ENCODE measurements at places on chromosomes 12 and 14.

DNA sequence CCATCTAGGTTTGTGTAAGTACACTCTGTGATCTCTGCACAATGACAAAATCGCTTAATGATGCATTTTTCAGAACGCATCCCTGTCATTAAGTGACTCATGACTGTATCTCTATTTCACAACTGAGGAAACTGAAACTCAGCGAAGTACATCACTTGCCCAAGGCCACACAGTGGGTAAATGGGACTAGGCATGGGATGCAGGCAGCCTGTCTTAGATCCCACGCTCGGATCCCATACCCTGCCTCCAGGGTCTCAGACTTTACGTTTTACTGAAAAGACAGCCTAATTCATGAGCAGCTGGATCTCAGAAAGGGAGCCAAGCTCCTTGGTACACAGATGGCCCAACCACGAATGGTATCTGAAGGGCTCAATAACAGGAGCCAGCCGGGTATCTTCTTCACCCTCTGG, 2.4 kb upstream of the MLEC start:
- DNase-seq: no peak

- no peak for DNase-seq
Measured at GRCh38 chr12:25194722-25195055, 271 bp downstream of the DNAI7 start.

- DNase-seq: no peak
Measured at GRCh38 chr12:50127546-50127945, 15.5 kb downstream of the COX14 start.

DNA sequence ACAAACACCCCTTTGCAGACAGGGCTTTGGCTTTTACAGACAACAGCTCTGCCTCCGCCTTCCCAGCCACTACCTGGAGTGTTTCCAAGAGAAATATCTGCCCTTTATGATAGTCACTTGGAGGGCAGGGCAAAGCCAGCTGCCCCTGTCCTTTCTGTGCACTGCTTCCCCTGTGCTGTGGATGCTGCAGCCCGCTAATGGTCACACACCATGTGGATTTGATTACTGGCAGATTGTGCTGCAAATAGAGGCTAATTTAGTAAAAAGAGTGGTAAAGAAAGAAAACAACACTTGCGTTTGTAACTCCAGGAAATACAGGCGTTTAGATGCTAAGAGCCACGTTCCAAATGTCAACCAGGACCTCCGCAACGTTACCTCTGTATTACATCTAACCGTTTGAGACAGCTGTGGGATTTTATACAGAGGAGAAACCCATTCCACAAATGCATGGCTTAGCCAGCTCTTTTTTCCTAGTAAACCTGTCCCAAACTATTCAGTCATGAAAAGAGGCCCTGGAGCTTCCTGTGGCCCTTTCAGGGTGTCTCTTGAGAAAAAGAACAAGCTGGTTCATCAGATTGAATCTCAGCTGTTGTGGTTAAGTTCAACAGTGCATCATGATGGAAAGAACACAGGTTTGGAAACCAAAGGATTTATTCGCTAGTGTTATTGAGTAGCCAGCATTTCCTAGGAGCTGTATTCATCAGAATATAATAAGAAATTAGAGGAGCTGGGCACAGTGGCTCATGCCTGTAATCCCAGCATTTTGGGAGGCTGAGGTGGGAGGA, 30.1 kb upstream of the PWP1 start:
- no peak for DNase-seq

GRCh38 chr12:12926571-12927071, 25.3 kb downstream of the GPRC5D start:
- no peak for DNase-seq

DNA sequence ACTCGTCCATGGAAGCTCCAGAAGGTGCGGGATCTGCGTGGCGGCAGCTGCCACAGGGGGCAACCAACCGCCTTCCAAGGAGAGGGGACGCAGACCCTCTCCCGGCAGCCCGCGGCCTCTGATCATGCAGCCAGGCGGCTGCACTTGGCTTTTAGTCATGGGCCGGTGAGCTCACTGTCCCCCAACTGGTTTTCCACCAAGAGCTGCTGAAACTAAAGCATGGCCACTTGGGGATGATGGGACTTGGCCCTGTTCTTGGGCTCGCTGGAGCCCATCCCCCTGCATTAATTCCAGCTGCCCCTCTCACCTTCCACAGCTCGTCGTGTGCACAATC, 39.1 kb downstream of the CCDC85C start:
- DNase-seq: no peak

DNA sequence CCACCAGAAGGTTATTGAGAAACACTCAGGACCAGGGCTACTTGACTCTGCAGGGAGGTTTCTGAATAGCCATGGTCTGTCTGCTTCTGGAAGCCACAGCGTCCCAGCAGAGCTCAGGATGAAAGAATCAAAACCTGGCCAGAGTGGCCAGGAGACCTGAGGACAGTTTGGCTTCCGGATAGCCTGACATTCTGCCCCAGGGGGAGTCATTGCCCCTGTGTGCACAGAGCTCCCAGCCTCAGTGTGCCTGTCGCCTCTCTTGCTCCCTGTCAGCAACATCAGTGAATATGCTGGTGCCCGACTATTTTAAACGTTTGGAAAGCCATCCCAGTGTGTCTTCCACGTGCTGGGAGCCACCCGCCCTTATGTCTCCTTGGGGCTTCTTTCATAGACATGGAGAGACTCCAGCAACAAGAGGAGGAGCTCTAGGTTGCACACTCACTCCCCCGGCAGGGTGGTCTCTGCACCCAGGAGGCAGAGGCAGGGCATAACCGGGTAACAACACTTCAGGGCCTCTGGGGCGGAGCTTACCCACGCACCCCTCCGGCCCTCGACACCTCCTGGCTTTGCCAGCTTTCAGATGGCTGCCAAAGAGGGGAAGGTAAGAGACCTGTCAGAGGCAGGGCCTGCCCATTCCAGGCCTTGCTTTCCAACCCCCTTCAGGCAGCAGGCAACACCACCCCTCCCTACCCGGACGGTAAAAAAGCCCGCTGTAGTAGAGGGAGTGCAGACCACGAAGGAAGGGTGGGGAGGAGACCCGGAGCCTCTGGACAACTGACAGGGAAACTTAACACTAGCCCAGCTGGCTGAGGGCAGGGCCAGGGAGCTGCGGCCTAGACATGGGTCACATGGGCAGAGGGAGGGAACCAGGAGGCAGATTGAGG, 19.0 kb upstream of the SLC6A12 start:
- no peak for DNase-seq

- DNase-seq: no peak
Measured at GRCh38 chr14:37165794-37166193, 6.6 kb downstream of the SLC25A21 start.

GRCh38 chr14:65471038-65471878, 58.7 kb downstream of the FUT8 start:
- DNase-seq: no peak

DNA sequence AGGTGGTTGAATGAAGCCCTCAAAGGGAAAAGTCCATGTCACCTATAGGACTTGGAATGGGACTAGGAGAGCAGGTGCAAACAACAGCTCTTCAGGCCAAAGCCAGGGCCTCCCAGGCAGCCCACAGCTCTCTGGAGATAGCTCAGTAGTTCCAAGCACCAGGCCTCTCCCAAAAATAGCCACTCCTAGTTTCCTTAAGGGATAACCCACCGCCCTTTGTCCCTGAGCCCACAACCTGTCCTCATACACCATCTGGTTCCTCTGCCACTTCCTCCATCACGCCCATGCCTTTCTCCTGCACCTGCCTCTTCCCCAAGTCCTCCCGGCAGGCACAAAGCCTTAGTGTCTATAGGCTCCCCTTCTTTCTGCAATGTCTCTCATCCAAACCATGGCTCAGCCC, 2.1 kb downstream of the RAB15 start:
- no peak for DNase-seq

DNA sequence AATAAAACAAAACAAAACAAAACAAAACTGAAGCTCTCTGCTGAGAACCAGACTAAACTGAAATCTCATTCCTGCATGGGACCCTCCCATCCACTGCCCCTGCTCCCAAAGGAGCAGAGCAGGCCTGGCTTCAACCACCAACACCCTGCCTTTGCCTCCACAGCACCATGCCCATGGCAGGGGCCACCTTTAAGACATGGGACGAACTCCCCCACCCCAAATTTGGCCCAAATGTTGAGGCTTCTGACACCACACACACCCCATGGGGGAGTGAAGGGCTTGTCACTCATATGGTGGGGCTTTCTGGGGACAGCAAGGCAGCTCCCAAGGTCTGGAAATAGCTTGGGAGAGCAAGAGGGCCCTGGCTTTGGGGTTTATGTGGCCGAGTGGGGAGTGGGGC, 177.2 kb downstream of the KIF26A start:
- DNase-seq: no peak

GRCh38 chr14:106831322-106831720, 1304.9 kb downstream of the TMEM121 start:
- DNase-seq: no peak

- no peak for DNase-seq
Measured at GRCh38 chr14:102857444-102857843, 65.0 kb upstream of the AMN start.

DNA sequence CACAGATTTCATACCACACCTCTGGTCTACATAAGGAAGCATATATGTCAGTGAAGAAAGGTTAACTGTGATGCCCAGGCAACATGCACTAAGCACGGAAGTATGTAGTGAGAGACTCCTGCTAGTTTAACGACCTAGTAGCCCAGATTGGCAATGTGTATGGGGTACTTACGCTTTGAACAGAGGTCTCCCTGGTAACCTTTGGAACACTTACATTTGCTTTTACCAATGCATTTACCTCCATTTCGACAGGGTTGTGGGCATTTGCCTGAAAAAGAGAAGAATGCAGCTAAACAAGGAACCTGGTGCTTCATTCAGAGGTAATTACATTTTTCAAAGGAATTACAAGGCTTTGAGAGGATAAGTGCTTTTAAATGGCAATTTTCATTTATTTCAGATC, 65.2 kb downstream of the WIF1 start:
- no peak for DNase-seq

DNA sequence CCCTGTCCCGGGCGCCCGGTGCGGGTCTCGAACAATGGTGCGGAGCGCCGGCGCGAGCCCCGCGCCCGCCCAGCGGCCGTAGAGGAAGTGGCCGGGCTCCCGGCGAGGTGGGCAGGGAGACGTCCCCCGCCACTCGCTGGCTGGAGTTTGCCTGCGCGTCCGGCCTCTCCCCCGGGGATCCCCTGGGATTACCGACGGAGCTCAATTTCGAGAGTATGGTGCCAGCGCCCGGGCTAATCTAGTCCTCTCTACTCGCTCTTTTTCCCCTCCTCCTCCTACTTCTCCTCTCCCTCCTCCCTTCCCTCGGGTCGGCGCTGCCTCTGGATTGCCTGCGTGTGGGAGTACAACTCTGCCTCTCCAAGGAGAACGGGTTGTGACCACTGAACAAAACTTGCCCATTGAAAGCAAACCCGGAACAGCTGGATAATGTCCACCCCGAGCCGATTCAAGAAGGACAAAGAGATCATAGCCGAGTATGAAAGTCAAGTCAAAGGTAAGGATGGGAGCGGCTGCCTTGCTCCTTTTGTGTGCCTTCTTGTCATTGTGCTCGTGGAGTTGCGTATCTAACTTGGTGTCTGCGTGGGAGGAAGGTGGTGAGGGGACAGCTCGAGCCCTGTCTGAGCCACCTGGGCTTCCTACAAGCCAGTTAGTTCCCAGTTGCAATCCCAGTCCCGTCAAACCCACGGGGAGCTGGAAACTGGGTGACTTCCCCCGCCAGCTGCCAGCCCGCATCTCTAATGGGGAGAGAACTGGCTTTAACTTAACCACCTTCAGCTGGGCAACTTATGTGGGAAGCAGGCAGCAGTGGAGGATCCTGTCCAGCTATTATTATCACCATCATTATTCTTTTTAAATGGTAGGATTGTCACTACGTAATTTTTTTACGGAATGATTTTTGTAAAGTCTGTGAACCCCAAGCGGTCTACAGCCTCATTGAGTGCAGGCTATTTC, at the start of gene SRGAP1:
Gene SRGAP1 (plus strand): TSS at position 310 of the 951 bp plus-strand sequence. CDS start 117 bp downstream, at position 427.
- no peak for DNase-seq

- no peak for DNase-seq
Measured at GRCh38 chr12:111451232-111451631, 45.5 kb downstream of the SH2B3 start.

- DNase-seq: no peak
Measured at GRCh38 chr12:50618864-50619609, 114.3 kb downstream of the DIP2B start.

DNA sequence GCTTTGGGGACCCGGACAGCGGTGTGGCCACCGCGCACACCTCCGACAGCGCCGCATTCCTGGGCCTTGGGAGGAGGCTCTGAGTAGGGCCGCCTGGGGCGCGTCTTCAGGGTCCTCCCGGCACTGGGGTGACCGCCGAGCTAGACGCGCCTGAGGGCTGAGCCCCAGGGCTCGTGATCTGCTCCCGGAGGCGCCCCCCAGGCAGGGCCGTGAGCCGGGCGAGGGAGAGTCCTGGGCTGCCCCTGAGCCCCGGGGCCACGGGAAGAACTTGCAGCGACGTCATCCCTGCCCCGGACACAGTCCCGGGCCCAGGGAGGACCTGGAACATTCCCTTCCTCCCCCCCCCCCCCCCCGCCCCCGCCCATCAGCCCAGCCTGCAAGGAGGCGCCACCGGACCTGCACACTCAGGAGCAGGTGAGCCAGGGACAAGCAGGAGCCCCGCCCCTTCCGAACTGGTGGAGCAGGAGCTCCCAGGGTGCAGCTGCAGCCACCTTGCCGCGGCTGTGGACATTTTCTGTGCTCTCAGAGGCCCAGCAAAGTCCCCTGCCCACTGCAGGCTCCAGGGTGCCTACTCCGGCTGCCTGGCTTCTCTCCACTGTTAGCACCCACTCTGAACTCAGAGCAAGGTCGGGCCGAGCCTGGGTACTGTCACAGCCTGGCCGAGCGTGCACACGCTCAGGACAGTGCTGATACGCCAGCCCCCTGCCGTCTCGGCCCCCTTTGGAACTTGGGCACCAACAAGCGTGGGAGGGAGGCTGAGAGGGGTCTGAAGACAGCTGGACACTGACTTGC, 50.7 kb downstream of the A2M start:
- DNase-seq: no peak

All from cortex of kidney (tissue), 1 donor.